Activated CD8-positive, alpha-beta T cell treated with anti-CD3 and anti-CD28 coated beads for 36 hours (primary cell): ENCODE measurements at places on chromosomes 3 and 15. TPM values are rescaled to one million over a fixed set of nuclear protein-coding genes. Genes with fewer than 3 reads are reported as not detected.
A peak's percentile ranks its signal among the peaks of the same experiment; 100 is the strongest.

- DNase-seq = no peak
These were observed 30.7 kb downstream of the ARHGAP31 start for GRCh38 chr3:119324899-119325298.

DNA sequence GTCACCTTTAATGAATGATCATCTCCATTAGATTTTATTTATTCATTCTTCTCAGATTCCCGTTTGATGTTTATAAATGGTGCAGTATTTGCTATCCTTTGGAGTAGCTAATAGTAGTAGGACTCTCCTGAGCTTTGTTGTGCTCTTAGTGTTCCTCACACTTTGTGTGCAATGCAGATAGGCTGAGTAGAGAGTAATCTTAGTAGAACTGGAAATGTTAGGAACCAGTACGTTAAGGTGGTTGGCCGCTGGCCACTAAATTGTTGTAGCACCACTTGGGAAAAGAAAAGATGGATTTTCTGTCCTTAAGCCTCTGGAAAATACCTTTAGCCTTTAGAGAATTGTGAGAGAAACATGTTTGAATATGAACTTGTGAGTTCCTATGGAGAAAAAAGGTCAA is 19.9 kb upstream of the EBLN2 start:
- no peak for DNase-seq

DNA sequence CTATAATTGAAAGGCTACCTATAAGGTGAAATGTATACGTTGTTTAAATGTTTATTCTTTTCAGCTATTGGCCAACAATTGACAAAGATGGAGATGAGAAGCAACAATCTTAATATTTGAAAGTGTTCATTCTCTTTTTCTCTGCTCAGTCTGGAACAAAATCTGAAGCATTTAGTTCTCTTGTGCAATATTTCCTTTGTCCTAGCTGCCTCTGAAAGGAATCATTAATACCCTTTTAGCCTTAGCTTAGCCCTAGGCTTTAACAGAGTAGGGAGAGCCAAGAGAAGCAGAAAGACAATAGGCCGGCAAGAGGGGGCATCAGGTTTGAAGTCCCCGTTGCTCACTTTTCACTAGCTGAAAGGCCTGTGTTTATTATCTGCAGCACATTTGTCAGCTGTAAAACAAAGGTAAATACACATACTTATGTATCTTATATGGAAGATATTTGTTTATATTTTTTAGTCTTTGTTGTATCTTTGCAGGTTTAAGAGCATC is 422.5 kb upstream of the SEMA6D start:
- DNase-seq = no peak

DNA sequence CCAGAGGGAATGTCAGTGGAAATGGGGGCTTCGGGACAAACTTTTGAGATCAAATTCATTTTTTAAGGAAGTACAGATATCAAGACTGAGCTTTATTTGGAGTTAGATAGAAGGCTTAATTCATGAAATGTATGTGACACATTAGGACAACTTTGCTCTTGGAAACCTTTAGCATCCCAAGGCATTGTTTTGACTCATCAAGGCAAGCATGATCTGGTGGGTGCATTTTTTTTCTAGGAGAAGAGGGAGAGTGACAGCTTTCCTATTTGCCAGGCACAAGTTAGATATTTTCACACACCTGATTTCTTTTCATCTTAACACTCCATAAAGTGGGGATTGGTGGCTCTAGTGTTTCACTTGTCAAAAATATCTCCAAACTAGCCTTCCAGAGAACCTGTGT is 61.5 kb upstream of the RPL35A start:
- no peak for DNase-seq

GRCh38 chr3:50336452-50337174 is 4.0 kb downstream of the RASSF1 start:
- DNase-seq = peak; percentile 78

GRCh38 chr3:196198771-196199753 is 12.1 kb downstream of the ZDHHC19 start:
- DNase-seq = no peak

DNA sequence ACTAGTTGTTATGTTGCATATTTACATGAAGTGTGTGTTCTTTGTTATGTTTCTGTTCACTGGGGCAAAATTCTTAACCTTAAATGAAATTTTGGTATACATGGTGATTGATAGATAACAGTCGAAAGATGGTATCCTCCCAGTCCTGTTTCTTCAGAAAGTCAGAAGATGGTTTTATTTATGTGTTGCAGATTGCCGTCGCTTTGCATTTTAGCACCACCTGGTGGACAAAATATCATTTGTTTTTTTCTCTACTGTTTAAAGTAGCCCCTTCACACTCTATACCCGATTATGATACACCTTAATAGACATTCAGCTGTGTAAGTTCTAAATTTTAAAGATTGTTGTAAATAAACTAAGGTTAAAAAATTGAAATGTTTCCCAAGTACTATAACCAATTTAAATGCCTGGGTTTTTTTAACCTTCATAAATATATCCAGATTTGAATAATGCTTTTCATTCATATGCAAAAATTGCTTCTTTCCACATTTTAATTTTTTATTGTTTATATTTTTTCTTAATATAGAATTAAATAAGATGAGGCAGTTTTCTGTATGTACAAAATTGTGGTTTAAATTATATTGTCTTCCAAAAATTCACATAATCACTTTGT is 152.2 kb downstream of the ALCAM start:
- peak; percentile 37 for DNase-seq

DNA sequence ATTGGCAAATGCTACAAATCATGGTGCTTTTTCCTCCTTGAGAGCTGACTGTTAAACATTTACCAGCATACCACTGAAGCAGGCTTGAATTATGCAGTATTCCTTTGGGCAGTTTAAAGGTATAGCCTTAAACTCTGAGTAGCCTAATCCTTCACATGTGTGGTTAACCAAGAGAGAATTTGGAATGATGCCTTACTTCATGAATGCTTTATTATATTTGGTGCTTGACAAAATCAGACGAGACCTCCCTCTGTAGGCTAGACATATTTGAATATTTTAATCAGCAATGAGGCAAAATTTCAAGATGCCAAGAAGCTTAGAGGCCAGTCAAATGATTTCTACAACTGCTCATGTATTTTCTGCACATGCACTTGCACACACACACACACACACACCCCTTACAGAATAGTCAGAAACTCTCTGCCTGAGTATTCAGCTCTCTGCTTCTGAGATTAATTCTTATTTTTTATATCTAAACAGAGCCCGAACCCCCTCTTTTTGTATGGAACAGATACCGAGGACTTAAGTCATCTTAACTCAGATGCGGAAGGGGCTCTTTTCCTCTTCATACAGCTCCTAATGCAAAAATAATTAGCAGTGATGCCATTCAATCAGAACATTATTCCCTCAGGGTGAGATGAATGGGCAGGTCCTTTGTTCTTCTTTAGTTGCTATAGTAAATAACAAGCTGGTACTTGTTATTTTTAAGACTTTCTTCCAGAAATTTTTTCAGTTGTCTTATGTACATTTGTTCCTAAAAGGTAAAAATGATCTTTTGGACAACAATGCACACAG is 195.5 kb upstream of the TMC3 start:
- DNase-seq = no peak

- peak; percentile 61 for DNase-seq
These were observed 48.0 kb upstream of the TSPAN3 start for GRCh38 chr15:77118882-77119321.

GRCh38 chr3:134641671-134642300 is 9.0 kb downstream of the KY start:
- no peak for DNase-seq

- peak; percentile 21 for DNase-seq
These were observed 36.0 kb upstream of the ULK4 start for GRCh38 chr3:41997702-41998550.

- peak; percentile 44 for DNase-seq
These were observed 108.5 kb downstream of the SAMMSON start for GRCh38 chr3:70108072-70108471.

Gene KLHL40
- not detected for total RNA-seq

Gene CLDN11
- not detected for total RNA-seq

Gene TSEN2
- 19.4 TPM for total RNA-seq

Gene EPHA6
- total RNA-seq = not detected
